ENCODE measurements at places on chromosomes 2 and 18.
A peak's percentile ranks its signal among the peaks of the same experiment; 100 is the strongest.

- DNase-seq: no peak
These were observed 24.1 kb downstream of the CD302 start for GRCh38 chr2:159773886-159774285.

DNA sequence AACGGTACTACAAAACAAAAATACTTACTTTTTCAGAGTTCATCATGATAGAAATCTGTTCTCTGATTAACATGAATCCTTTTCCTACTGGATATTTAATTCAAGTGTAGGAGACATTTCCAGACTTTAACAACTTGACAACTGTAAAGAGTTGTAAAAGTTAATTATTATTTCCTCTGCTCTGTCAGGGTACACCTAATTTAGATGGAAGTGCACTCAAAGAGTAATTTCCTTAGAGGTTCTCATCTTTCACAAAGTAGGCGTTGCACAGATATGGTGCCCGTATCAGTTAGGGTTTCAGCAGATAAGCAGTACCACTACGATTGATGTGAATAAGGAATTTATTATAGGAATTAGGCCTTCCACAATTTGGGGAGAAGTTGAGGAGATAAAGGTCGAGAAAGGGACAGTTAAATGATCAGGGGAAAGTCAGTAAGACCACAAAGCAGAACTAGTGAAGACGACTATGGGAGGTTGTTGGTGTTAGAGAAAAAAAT lies 16.2 kb upstream of the PDE11A start:
- DNase-seq: no peak

DNA sequence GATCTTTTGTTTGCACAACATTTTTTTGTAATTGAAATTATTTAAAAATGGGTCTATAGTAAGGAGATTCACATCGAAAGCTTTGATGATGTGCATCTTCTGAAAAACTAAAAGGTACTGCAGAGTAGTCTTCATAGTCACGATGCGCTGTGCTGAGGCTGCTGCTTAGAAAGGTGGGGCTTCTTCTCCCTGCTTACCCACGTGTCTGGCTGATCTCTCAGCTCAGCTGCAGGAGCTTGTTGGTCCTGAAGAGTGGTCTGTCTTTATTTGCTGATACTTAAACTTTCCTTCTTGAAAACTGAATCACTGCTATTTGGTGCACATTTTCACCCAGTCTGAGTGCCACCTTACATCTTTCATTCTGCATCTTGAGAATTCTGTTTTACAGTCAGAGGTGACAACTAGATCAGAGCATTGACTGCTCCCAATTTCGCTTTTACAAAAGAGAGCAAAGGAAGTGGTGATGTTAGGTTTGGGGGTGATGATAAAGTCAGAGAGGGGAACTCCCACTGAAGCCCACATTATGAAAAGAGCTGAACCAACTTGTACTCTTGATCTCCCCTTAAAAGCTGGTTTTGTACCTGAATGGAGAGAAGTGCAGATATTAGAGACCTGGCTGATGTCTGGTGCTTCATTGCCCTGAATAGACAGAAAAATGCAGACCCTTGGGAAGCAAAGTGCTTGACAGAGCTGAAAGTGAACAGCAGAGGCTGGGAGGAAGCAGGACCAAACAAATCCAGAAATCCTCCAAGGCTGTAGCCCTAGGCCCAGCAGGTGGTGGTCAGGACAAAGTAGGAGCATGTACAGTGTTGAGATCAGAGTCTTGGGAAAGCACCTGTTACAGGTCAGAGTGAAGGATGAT lies 984.5 kb downstream of the TSN start:
- no peak for DNase-seq

GRCh38 chr2:216503159-216503629 lies 4.5 kb downstream of the RPL37A start:
- DNase-seq: no peak

DNA sequence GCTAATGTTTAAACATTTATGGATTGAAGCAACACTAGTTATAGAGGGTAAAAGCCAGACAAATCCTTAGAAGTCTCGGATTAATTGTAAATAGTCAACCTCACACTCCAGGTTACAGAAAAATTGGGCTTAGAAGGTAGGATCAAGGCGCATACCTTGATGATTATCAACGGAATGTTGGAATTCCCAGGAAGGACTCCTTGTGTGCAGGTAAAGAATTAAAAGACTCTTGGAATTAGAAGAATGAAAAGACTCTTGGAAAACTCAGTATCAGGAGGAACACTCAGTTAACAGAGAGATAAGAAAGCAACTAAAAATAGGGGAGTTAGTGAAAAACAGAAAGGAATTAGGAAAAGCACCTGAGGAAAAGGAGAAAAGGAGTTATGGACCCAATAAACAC lies 29.3 kb upstream of the EPHA4 start:
- no peak for DNase-seq

DNA sequence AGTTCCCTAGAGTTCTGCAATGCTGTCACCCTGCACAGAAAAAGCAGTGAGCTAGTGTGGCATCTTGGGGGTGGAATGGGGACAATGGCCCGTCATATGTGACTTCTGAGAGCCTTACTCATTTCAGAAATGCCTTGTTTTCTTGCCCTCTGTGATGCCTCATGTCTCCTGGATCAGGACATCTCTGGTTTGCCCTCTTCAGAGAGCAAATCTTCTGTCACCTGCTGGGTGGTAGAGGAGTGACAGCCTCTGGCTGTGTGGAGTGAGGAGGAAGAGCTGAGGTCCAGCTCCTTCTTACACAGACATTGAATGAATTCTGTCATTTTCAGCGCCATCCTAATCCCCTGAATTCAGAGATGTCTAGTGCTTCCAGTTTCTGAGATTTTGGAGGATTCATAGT lies 55.6 kb upstream of the PHLPP1 start:
- no peak for DNase-seq

- DNase-seq: no peak
These were observed 59.1 kb downstream of the HS6ST1 start for GRCh38 chr2:128259585-128259984.

GRCh38 chr2:165872101-165872791 lies 78.2 kb upstream of the GALNT3 start:
- no peak for DNase-seq

GRCh38 chr2:10122500-10123280 lies at the start of gene RRM2:
RRM2 (plus strand) TSS chr2:10122739; CDS start chr2:10122799, 60 bp downstream.
- DNase-seq: peak; percentile 91

DNA sequence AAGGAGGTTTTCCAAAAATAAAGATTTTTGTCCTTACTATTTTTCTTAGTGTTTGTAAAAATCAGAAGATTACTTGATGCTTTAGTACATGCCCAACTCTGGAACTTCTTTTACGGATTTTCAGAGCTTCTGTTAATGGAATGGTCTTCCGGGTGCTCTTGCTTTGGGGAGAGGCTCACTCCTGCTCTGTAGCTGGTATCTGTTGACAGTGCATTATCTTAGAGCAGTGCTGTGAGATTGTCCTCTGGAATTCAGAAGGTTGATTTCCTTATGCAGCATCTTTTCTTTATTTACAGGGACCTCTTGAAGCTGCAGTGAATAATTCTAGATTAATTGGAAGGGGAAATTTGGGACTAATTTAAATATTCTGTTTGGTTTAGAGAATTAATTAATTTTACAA lies 4.6 kb downstream of the MAPRE2 start:
- no peak for DNase-seq

- DNase-seq: no peak
These were observed 34.7 kb downstream of the INO80C start for GRCh38 chr18:35463050-35463449.

- DNase-seq: no peak
These were observed 91.0 kb downstream of the CTIF start for GRCh38 chr18:48629730-48630324.

- DNase-seq: no peak
These were observed 130.9 kb upstream of the PTPRM start for GRCh38 chr18:7436166-7436565.

DNA sequence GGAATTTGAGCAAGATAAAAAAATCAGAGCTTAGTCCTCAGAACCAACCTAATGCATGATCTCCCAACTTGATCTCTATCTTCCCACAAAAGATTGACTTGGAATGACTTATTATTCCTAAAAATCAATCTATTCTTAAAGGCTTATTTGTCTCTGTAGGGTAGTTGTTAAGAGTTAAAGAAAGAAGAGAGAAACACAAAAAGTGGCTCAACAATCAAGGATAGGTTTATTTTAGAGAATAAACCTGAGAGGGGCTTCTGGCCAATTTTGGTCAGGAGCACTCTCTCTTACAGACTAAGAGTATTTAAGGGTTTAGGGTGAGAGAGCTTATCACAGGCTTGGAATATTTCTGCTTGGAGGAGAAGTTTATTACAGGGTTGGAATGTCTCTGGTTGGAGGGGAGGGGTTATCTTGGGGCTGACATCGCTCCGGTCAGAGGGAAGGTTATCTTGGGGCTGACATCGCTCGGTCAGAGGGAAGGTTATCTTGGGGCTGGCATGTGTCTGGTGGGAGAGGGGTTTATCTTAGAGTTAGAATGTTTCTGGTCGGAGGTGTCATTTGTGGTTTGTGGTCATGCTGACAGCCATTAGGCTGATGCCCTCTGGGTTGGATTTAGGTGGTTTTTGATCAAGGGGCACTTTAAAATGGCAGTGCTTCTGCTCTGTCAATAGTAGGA lies 2.4 kb upstream of the MFF start:
- no peak for DNase-seq

DNA sequence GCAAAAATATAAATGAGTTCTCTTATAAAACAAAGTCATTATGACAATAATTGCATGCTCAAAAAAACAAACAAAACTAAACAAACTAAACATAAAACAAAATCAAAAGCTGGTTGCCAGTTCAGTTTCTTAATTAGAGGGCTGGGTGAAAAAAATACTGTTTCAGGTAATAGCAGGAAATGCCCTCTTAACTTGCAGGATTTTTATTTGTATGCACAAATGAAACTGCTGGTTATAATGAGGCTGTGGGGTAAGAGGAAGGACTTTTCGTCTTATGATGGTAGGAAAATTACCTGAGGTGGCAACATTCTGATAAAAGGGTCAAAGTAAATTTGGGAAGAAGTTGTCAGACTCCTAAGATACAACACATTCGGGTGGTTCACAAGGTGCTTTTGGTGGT lies 21.5 kb upstream of the CDKL4 start:
- DNase-seq: no peak

- DNase-seq: no peak
These were observed 18.2 kb upstream of the ADAM17 start for GRCh38 chr2:9573840-9574239.

DNA sequence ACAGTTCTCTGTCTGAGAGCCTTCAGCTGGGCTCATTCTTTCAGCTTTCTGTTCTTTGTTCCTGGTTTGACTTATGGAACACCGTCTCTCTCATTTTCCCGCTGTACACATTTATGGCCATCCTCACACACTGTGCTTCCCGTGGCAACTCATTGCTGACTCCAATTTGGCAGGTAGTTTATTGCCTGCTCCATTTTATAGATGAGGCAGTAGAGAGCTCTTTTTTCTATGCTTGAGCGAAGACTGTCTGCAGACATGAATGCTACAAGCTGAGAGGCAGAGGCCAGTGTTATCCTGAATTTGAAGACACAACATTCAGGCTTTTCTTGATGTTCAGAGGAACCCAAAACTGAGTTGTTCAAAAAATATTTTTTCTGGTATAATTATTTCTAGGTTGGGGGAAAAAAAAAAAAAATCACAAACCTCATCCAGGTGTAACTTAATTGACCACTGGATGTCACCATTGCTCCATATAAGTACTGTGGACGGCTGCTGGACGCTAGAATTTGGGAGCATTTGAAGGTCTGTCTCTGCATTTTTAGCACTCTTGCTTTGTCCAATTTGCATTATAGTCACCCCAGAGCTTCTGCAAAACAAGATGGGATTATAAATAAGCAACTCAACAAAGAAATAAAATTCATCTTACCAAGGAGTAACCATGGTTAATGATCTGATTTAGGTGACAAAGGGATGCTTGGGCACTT lies 83.5 kb downstream of the HRH4 start:
- peak; percentile 65 for DNase-seq
